ENCODE measurements at places on chromosomes 2 and 18.

DNA sequence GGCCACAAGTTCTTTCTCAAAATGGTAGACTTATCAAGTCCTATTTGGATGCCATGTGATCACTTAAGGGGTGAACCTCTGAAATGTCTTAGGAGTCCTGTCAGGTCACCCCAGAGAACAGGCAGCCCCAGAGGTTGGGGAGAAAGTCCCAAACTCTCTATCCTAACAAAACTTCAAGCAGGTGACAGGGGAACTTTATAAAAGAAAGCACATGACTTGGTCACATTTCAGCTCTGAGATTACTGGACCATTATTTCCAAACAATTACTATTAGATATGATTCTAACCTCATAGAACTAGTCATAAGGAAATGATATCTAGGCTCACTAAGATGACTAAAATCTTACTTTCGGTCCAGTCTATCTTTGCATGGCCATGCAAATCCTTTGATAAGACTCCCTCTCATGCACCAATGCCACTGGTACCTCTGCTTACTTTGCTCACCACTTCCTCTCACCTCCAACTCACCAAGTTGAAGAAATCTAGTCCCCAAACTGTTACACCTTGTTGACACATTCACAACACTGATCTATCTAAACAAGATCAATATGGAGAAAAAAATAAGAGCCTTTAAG is 107.0 kb downstream of the GALNT14 start:
- DNase-seq = no peak

DNA sequence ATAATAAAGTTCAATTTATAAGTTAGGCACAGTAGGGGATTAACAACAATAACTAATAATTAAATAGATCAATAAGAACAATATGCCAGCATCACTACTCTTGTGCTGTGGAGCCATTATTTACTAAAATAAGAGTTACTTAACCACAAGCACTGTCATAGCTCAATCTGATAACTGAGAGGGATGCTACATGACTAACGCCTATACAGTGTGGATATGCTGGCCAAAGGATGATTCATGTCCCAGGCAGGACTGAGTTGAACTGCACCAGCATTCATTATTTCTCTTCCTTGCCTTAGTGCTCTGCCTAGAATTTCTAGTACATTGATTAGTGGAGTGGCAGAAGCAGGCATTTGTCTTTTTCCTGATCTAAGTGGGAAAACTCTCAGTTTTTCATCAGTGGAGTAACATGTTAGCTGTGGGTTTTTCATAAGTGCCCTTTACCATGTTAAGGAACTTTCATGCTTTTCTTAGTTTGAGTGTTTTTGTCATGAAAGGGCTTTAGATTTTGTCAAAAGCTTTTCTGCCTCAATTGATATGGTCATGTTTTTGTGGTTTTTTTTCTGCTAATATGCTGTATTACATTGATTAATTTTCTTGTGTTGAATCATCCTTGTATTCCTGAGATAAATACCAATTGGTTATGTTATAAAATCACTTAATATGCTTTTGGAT is 21.7 kb downstream of the KIAA1328 start:
- DNase-seq = peak; percentile 60

GRCh38 chr2:6301426-6301825 is 564.3 kb downstream of the CMPK2 start:
- DNase-seq = no peak

GRCh38 chr2:18454692-18455235 is 105.7 kb downstream of the RDH14 start:
- DNase-seq = no peak

- peak; percentile 66 for DNase-seq
Observed at GRCh38 chr2:27095745-27096651, 9.4 kb downstream of the KHK start.

- peak; percentile 51 for DNase-seq
Observed at GRCh38 chr2:136025057-136025973, 39.9 kb upstream of the DARS1 start.

- DNase-seq = peak; percentile 36
Observed at GRCh38 chr18:11587846-11588245, 21.6 kb upstream of the SLC35G4 start.

- DNase-seq = no peak
Observed at GRCh38 chr2:186540941-186541340, 48.9 kb upstream of the ITGAV start.

- peak; percentile 53 for DNase-seq
Observed at GRCh38 chr2:177207101-177207500, 5.5 kb upstream of the HNRNPA3 start.

- DNase-seq = no peak
Observed at GRCh38 chr18:7846335-7846734, 279.2 kb downstream of the PTPRM start.

- DNase-seq = no peak
Observed at GRCh38 chr2:113977660-113978523, 88.0 kb downstream of the ACTR3 start.

DNA sequence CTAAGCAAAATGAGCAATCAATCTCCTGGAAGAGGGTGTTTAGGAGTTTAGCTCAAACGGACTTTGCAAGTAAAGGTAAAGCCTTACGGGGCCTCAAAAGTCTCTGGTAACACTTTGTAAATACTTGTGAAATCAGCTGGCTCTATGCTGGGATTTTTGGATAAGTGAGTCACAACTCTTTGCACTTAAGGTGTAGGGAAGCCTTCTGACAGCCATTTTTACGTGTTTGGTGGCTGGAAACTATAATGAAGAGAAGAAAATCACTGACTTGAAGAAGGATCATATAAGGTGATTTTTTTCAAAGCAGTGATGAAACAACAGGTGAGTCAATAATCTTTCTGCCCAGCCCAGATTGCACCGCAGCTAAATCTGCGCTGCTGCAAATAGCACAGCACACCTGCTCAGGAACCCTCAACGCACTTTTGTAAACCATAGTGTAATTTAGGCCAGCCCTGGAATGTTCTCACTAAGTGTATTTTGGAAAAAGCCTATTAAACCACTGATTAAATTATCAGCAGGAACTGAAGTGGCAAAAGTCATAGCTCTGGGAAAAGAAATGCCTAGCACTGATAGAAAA is 218.8 kb downstream of the AGPS start:
- no peak for DNase-seq

GRCh38 chr18:44937960-44938719 is 257.5 kb downstream of the SETBP1 start:
- DNase-seq = no peak

- no peak for DNase-seq
Observed at GRCh38 chr2:117942551-117942950, 71.3 kb downstream of the CCDC93 start.

DNA sequence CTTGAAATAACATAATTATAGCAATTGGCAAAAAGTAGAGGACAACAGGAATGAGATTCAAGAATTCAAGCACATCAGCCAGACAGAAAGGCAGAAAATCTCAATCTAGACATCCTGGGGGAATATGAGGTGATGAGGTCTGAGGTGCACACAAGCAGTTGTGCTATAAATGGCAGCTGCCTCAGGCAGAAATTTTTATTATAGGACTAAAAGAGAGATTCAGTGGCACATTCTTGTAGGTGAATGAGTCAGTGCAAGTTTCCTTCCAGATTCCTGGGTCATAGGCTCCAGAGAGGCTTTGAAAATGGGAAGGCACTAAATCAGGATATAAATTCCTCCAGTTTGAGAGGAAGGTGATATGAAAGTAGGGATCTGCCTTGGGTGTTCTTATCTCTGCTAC is 127.2 kb upstream of the THSD7B start:
- DNase-seq = no peak

DNA sequence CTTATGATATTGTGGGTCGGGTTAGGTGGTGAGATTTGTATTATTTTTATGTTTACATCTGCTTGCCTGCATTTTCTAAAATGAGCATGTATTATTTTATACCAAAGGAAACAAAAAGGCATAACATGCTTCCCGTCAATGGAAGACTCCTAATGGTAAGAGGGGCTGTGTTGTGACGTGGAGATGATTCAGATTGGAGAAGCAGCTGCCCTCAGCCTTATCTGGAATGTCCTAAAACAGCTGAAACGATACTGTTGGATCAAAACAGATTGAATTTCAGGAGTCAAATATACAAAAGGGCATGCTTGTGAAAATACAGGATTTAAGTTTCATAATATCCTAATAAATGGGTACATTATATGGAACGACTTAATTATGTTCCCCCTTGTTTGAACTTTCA is 19.0 kb downstream of the DGKD start:
- DNase-seq = no peak

DNA sequence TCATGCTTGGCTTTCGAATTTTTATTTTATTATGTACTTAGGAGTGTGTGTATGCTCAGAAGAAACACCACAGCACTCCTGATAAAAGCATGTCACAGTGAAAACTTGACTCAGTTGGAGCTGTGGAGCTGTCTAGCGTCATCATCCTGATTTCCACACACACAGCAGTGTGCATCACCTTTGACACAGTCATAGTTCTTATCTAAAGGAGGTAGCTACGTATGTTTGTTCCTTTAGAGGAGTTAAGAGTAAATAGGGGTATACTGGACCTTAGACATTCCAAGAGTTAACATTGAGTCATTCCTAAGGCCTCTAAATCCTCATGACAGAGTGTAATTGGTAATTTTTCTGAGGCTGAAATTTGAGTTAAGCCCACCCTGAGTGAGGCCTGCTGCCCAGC is 96.9 kb downstream of the PHLPP1 start:
- DNase-seq = no peak

DNA sequence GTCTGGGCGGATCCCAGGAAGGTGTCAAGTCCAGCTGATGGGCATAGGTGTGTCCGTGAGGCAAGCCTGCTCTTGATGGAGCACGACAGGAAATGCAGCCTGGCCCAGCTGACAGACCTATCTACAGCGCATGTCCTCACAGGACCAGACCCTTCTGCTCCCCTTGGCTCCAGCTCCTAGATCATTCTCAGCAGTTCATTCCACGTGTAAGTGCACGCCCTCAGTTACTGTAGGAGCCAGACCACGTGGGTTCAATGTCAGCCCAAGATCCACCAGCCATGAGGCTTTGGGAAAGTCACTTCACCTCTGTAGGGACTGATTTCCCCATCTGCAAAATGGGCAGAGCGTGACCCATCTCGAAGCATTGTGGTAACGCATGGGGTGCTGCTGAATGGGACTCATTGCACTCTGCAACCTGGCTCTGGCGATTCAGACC is 47.8 kb downstream of the TMEM17 start:
- no peak for DNase-seq

DNA sequence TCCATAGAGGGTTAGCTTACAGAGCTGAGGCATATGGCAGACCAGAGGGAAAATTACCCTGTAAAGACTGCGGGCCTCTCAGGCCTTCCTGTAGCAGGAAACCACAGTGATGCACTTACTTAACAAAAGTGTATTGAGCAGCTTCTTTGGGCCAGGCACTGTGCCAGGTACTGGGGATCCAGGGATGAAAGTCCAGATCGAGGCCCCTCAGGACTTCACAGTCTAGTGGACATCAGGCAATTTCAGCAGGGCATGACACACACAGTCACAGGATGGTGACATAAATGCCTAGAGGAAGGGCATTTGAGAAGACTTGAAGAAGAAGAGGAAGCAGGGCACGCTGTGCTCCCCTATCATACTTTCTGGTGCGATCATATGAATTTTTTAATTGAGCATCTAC is 71.7 kb downstream of the MARCO start:
- no peak for DNase-seq
